Vagina (tissue), 2 donors: ENCODE measurements at places on chromosomes 5 and 9. TPM values are rescaled to one million over a fixed set of nuclear protein-coding genes. Genes with fewer than 3 reads are reported as not detected.
A peak's percentile ranks its signal among the peaks of the same experiment; 100 is the strongest.

DNA sequence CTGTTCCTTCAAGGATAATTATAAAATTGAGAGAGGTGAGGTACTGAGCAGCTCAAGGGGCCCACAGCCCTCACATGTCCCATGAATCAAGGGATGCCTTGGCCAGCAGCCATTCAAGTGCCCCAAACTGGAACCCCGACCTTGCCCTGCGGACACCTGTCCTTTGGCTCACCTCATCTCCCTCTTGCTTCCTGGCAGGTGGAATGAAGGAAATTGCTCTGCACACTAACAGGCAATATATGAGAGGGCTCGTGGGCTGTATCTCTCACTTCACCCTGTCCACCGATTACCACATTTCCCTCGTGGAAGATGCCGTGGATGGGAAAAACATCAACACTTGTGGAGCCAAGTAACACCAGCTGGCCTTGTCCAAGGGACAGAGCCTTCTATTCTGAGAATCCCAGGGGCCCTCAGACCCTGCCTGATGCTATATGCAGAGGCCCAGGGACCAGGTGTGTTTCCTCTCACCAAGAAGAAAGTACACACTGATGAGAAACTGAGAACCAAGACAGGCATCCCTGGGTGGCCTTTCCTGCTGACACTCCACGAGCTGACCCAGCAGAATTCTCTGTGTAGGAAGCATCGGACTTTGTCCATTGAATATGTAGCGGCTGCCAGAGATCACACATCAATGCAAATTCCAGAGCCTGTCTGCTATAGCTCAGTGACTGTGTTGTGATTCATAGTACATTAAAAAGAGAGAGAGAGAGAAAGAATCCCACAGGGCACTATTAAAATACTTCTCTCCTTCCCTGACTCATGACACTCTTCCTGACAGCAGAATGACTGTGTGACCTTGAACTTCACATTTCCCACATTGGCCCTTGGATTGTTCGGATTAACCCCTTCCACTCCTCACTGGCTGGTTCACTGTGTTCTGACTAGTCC is 92.6 kb downstream of the LIFR start:
- no peak for DNase-seq

- DNase-seq: no peak
These were observed 60.7 kb upstream of the NIPBL start for GRCh38 chr5:36815871-36816270.

GRCh38 chr5:90201923-90202322 is 207.6 kb downstream of the CETN3 start:
- DNase-seq: no peak

DNA sequence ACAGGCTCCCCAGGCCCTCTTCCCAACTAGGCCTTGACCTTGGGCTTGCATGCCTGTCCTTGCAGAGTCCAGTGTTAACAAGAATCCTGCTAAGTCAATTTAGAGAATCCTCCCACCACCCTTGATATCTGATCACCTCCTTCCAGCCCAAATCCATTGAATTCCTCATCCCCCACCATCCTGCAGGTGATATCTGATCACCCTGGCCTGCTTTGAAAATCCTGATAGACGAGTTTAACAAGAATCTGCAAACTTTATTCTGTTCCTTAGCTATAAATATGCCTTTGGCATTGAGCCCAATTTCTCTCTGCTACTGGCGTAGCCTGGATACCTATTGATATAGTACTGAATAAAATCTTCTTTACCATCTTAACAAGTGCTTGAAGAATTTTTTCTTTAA is 125.5 kb downstream of the DIRAS2 start:
- no peak for DNase-seq

Gene INSL6
- total RNA-seq: not detected

GRCh38 chr5:61626639-61627282 is 294.7 kb downstream of the ZSWIM6 start:
- DNase-seq: no peak

GRCh38 chr9:69397384-69398214 is 72.6 kb downstream of the ENTREP1 start:
- DNase-seq: no peak

- DNase-seq: no peak
These were observed 112.3 kb upstream of the WWC1 start for GRCh38 chr5:168179192-168179593.

- DNase-seq: no peak
These were observed 159.7 kb downstream of the MUSK start for GRCh38 chr9:110828264-110828663.

GRCh38 chr9:4099976-4100735 is 199.7 kb downstream of the GLIS3 start:
- no peak for DNase-seq

DNA sequence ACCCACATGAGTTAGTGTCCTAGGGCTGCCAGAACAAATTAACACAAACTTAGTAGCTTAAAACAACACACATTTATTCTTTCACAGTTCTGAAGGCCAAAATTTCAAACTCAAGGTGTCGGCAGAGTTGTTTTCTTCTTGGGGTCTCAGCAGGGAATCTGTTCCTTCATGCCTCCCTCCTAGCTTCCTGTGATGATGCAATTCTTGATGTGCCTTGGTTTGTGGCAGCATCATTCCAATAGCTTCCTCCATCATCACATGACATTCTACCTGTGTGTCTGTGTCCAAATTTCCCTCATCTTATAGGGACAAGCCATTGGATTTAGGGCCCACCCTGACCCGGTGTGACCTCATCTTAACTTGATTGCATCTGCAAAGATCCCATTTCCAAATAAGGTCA is 12.2 kb upstream of the SLC25A48 start:
- DNase-seq: no peak

GRCh38 chr9:16386007-16386826 is 484.3 kb downstream of the BNC2 start:
- DNase-seq: peak; percentile 85

Gene MAMDC4
- total RNA-seq: 3.2 TPM

- no peak for DNase-seq
These were observed 226.5 kb downstream of the FANCC start for GRCh38 chr9:95090871-95091577.

- peak; percentile 97 for DNase-seq
These were observed at the start of gene SYNPO for GRCh38 chr5:150640311-150641005. TSS of gene SYNPO (plus strand) at chr5:150640660. CDS start at chr5:150648276, 7,616 bp downstream.

Gene PPP3R2
- not detected for total RNA-seq

DNA sequence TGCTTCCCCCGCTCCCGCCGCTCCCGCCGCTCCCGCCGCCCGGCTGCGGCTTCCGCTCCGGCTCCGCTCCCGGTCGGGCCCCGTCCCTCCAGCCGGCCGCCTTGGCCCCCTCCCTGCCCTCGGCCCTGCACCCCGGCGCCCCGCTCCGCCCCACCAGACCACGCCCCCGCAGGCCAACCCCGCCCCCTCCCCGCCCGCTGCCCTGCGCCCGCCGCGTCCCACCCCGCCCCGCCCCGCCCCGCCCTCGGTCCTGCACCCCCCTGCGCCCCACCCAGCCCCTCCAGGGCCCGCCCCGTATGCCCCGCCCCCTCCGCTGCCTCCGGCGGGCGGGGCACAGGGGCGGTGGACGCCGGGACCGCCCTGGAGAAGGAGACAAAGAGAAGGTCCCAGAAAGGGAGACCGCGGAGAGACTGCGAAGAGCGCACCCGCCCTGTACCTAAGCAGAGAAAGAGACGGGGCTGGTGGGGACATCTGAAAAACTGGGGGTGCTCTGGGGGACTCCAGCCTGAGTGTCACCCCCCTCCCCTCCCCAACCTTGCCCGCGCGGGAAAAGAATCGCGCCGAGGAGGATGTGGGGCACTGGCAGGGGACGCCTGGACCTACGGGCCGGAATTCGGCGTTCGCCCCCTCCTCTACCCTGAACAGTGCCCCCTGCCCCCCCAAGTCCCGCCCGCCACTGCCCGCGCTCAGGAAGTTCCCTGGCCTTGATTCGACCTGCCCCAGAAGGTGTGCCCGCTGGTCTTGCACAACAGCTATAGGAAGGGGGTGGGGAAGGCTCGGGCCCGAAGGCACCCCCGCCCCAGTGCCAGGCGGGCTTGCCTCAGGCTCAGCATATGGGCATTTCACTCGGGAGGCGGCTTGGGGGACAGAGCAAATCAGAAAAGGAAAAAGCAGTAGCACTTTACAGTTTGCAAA is 42.8 kb upstream of the STXBP1 start:
- DNase-seq: peak; percentile 93

DNA sequence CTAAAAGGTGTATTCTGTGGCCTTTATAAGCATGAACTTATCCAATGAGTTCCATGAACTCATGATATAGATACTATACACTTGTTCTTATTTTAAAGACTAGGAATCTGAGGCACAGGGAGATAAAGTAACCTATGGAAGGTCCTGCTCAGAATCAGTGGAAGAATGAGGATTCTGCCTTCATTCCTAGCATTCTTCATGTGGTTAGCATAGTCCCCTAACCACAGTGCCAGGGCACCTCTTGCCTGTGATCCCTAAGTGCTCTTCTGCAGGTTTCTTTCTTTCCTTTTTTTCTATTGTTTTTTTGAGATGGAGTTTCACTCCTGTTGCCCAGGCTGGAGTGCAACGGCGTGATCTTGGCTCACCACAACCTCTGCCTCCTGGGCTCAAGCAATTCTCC is 174.1 kb downstream of the C9orf152 start:
- DNase-seq: no peak

GRCh38 chr9:93828331-93829097 is 126.6 kb downstream of the BARX1 start:
- DNase-seq: no peak

- DNase-seq: no peak
These were observed 38.0 kb downstream of the DMGDH start for GRCh38 chr5:79031485-79031867.

- DNase-seq: no peak
These were observed 37.7 kb downstream of the PCDHAC2 start for GRCh38 chr5:141003791-141004611.

Gene THG1L
- 10.3 TPM for total RNA-seq
